Stimulated activated CD4-positive, alpha-beta T cell treated with anti-CD3 and anti-CD28 coated beads, Interleukin-12 subunit alpha, Interleukin-12 subunit beta, amount 100 ng/mL, for 48 hours (primary cell): ENCODE measurements at places on chromosomes 16 and 17.

- DNase-seq: no peak
These were observed 396.8 kb downstream of the SEC14L1 start for GRCh38 chr17:77537566-77537965.

- no peak for DNase-seq
These were observed 209.7 kb downstream of the CCDC182 start for GRCh38 chr17:57535249-57535966.

GRCh38 chr17:50934672-50935220, 68.6 kb upstream of the TOB1 start:
- no peak for DNase-seq

DNA sequence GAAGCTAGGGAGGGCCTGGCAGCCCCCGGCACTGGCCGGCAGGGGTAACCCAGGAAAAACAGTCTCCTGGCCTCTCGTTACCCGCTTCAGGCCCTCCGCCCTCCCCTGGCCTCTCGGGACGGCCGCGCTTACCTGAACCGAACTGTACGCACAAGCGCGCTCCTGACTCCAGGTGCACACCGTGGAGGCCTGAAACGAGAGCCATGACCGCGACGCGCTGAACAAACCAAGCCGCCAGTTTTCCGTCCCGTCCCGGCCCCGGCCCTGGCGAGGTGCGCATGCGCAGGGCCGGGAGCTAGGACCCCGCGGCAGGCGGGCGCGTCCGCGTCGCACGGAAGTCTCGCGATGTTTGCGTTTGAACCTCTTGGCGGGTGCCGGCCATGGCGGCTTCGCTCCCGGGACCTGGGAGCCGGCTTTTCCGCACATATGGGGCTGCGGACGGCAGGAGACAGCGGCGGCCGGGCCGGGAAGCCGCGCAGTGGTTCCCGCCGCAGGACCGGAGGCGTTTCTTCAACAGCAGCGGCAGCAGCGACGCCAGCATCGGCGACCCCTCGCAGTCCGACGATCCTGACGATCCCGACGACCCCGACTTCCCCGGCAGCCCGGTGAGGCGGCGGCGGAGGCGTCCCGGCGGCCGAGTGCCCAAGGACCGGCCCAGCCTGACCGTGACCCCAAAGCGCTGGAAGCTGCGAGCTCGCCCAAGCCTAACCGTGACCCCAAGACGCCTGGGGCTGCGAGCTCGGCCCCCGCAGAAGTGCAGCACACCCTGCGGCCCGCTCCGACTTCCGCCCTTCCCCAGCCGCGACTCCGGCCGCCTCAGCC, at the start of gene HASPIN:
HASPIN (plus strand) TSS at position 348 of the 822 bp plus-strand sequence; CDS start at position 381, 33 bp downstream.
- DNase-seq: peak; percentile 90

DNA sequence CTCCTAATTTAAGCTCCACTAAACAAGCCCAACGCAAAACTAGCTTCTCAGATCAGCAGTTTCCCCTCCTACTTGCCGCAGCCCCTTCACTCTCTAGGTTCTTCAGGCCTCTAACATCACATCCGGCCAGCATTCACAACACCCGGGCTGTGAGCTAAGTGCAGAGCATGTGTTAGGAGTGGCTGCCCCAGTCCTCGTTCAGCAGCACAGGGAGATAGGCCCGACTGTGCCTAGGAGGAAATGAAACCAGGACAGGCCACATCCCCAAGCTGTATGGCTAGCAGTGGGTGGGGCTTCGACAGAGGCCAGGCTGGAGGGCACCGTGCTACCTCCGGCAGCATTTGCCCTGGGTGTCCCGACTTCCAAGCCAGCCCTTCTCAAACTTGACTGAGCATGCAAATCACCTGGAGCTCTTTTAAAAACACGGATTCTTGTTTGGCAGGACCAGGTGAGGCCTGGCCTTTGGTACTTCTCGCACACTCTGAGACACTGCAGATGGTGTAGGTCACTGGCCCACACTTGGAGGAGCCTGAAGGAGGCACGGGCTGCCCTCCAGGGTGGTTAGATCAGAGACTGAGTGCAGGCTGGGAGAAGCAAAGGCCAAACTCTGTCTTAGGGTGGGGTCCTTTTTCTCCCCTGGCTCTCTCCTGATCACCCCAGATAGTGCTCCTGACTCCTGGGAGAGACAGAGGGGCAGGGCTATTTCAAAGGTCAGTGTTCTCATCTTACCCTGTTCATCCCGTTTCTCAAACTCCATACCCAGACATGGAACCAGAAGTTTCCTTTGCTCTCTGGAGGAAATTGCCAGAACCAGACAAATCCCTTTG, 202.0 kb downstream of the C16orf78 start:
- DNase-seq: no peak

GRCh38 chr16:66269617-66270332, 96.7 kb upstream of the CDH5 start:
- DNase-seq: no peak

DNA sequence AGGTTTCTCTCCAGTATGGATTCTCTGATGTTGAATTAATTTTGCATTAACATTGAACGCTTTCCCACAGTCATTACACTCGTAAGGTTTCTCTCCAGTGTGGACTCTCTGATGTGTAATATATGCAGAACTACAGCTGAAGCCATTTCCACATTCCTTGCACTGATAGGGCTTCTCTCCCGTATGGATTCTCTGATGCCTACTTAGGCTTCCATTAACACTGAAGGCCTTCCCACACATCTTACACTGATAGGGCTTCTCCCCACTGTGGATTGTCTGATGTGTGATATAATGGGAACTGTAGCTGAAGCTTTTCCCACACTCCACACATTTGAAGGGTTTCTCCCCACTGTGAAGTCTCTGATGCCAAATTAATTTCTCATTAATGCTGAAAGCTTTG, 7.2 kb upstream of the TLE7 start:
- no peak for DNase-seq

DNA sequence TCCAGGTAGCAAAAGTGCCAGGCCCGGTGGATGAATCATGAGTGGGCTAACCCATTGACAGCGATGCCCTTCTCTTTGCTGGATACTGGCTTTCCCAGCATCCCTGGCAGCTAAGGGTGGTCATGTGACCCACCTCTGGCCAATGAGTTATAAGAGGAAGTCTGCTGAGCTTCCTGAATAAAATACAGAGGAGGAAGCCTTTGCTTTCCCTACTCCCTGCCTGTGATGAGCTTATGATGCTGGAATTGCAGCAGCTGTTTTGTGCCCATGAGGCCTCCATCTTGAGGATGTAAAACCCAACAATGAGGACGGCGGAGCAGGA, 15.0 kb upstream of the ATP2A3 start:
- no peak for DNase-seq

DNA sequence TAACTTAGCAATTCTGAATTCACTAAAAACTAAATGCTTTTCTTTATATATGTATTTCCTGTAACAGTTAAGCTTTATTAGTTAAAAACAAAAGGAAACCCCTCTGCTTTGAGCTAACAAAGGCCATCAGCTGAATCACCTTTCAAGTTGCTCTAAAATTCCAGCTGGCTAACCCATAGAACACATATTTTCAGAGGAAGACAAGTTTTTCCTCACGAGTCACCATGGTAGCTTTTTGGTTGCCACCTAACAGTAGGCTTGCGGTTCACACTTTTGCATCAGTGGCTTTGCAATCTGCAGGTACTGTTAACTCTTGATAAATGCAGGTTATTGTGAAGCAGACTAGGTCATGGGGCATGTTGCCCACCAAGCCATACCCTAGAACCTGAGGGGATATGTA, 57.6 kb upstream of the IRX5 start:
- no peak for DNase-seq

DNA sequence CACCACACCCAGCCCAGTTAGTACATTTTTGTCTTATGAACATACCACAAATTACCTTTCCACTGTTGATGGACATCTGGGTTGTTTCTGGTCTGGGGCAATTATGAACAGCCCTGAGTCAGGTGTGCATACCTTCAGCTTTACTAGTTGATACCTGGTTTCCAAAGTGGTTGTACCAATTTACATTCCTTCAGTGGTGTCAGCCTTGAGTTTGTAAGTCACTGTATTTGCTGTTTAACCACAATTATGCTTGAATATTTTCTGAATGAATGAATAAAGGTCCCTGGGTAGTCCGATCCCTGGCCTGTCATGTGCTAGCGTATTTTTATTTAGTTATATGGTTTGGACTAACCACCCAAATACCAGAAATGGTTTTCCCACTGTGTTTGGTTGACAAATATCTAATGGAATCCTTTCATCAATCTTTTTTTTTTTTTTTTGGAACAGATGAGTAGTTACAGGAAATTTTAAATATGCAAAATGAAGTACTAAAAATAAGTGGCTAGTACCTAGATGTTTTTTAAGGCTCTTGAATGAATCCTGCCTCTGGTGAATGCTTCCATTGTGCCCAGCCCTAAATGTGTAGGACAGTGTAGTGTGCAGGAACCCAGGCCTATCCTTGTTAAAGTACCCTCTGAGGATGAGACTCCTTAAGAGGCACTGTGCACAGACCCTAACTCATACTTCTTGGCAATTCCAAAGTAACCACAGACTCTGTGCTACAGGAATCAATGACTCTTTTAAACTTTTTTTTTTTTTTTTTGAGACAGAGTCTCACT, 3.7 kb downstream of the DUSP14 start:
- DNase-seq: no peak

DNA sequence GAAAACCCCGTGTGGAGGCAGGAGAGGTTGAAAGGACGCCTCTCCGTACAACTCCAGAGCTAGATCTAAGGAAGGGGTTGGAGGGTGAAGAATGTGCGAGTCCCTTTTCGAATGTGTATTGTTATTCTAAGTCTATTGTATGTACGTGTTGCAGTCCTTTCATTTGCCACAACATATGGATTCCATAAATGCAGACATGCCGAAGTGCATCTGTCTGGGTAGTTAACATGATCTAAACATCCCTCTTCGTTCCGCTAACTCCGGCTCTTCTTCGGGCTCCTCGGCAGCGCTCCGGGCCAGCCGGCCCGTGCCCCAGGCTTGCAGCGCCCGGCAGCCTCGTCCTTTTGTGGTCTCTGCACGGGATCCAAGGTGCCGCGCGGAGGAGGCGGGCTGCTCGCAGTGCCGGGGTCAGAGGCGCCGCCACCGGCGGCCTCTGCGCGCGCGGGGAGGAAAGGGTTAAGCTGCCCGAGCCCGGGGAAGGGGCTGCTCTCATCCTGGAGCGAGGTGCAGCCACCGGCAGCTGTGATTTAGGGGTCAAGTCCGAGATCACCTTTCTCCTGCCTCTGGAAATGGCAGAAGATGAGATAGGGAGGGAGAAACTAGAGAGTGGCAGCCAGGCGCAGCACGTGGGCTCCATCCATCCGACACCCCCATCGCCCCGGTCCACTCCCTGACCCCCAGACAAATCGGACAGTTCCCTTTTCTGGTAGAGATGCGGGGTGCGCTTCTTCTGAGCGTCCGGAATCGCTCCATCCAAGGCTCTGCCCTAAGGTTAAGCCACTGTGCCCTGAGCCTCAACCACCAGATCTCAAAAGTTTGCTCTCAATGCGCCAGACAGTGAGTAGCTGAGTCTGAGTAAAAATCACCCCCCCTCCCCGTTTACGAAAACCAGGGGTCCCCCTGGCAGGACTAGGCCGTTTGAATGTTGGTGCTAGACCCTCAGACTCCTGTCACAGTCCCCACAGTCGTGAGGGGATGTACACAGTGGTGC, 15.1 kb upstream of the ZFHX3 start:
- no peak for DNase-seq

- no peak for DNase-seq
These were observed 95.8 kb upstream of the MPHOSPH6 start for GRCh38 chr16:82265809-82266208.

GRCh38 chr17:73783382-73783766, 139.1 kb upstream of the SDK2 start:
- DNase-seq: no peak

GRCh38 chr16:87160234-87160636, 157.0 kb downstream of the C16orf95 start:
- no peak for DNase-seq

- no peak for DNase-seq
These were observed 7.2 kb upstream of the MYCBPAP start for GRCh38 chr17:50501054-50501453.

DNA sequence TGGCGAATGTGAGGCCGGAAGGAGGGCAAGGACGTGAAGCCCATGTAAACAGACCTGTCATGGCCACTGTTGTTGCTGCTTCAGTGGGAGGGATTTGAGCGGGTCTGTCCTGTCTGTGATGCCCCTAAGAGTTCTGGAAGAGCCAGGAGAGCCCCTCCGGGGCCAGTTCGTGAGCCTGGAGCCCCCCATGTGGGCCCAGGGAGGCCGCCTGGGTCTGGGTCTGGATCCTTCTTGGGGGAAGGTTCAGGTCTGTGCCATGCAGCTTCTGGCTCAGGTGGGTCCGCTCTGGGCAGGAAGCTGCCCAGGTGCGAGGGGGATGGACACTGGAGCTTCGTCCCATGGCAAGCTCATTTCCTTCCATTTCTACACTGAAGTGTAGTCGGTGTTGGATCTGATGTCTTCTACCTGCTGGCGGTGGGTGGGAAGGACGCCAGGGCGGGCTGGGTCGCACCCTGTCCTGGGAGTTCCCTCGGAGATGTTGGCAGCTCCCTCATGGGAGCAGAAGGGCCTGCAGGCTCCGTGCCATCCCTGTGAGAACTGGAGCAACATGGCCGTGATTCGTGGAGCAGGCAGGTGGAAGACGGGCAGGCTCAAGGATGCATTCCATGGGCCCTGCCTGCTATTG, 11.2 kb upstream of the WFIKKN1 start:
- no peak for DNase-seq

GRCh38 chr17:68222606-68223005, 25.2 kb upstream of the AMZ2 start:
- DNase-seq: no peak

- no peak for DNase-seq
These were observed 9.1 kb downstream of the PSMB3 start for GRCh38 chr17:38761612-38762011.

DNA sequence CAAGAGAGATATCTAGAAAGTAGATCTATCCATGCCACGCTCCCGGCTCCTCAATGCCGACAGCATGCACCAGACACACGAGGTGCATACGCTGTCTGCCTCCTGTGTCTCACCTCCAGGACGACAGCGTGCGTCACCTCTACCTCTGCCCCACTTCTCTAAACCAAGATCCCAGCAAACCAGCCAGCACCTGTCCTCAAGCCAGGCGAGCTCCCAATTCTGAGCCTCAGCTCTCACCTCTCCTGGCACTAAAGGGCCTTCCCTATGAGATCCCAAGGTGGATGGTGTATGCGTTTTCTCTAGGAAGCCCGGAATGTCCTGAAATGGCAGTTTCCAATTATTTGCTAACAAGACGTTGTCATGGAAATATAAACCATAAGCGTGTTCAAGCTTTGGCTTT, 36.2 kb upstream of the RCVRN start:
- no peak for DNase-seq

- DNase-seq: no peak
These were observed 868 bp downstream of the MED13 start for GRCh38 chr17:62064029-62064790.

- DNase-seq: no peak
These were observed 291.8 kb downstream of the SOX9 start for GRCh38 chr17:72412650-72413076.

GRCh38 chr16:58284031-58284430, 10.8 kb downstream of the PRSS54 start:
- DNase-seq: no peak

DNA sequence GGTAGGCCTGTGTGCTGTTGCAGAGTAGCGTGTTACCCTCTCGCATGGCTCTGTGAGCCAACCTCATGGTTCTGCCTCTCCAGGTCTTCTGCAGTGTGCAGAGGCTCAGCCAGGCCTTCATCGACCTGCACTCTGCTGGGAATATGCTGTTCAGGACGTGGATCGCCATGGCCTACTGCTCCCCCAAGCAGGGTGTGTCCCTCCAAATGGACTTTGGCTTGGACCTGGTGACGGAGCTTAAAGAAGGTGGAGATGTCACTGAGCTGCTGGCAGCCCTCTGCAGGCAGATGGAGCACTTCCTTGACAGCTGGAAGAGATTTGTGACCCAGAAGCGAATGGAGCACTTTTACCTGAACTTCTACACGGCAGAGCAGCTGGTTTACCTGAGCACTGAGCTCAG, 75.8 kb upstream of the ENDOV start:
- no peak for DNase-seq
